ENCODE measurements at places on chromosomes 11 and 22.
A peak's percentile ranks its signal among the peaks of the same experiment; 100 is the strongest.

DNA sequence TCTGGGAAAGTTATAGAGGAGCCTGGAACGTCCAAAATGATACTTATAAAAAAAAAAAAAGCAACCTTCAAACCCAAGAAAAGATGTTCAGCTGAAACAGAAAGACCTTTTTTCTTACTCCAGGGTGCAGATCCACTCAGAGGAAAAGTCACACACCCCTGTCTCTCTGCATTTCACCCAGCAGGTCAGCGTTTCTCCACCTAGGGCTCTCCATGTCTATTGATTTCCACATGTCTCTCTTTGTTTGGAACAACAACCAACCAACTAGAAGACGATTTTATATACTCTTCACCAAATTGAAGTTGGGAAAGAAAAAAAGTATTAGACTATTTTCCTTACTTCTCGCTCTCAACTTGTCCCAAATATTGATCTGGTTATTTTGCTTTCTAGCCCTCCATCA lies 42.2 kb upstream of the BLID start:
- no peak for DNase-seq

GRCh38 chr11:34682825-34683224 lies 61.9 kb downstream of the EHF start:
- no peak for DNase-seq

- peak; percentile 91 for DNase-seq
These were observed 517.9 kb downstream of the NTM start for GRCh38 chr11:131888230-131888855.

GRCh38 chr22:48104766-48105165 lies 1342.3 kb downstream of the TBC1D22A start:
- DNase-seq: no peak

GRCh38 chr11:60145677-60146076 lies 37.2 kb downstream of the MS4A6A start:
- DNase-seq: no peak

DNA sequence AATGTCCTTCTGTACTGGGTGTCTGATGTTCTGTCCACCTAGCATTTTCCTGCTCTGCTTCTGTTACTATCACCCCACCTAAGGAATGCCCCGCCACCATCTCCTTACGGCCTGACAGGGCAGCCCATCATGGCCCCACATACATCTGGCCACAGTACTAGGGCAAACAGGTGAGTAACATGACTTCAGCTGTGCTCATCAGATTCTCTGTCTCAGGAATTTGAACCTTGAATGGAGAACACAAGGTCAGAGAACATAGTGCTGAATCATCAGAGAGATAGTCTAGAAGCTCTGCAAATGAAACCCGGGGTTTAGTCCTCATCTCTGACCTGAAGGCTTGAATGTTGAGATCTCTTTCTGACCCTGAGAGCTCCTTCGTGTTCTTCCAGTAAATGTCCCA lies 32.4 kb downstream of the ZC3H12C start:
- no peak for DNase-seq

- DNase-seq: no peak
These were observed 109.3 kb upstream of the BMAL1 start for GRCh38 chr11:13168271-13168670.

- DNase-seq: peak; percentile 62
These were observed 1.0 kb downstream of the ZBTB16 start for GRCh38 chr11:114060392-114061047.

DNA sequence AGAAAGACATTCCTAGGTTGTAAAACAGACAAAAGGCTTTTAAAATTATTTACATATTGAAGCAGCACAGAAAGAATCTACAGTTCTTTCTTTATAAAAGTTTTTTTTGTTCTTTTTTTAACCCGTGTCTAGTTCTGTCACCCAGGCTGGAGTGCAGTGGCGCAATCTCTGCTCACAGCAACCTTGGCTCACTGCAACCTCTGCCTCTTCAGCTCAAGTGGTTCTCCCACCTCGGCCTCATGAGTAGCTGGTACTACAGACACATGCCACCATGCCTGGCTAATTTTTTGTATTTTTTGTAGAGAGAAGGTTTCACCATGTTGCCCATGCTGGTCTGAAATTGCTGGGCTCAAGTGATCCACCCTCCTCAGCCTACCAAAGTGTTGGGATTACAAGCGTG lies 3.8 kb upstream of the INCENP start:
- DNase-seq: no peak

DNA sequence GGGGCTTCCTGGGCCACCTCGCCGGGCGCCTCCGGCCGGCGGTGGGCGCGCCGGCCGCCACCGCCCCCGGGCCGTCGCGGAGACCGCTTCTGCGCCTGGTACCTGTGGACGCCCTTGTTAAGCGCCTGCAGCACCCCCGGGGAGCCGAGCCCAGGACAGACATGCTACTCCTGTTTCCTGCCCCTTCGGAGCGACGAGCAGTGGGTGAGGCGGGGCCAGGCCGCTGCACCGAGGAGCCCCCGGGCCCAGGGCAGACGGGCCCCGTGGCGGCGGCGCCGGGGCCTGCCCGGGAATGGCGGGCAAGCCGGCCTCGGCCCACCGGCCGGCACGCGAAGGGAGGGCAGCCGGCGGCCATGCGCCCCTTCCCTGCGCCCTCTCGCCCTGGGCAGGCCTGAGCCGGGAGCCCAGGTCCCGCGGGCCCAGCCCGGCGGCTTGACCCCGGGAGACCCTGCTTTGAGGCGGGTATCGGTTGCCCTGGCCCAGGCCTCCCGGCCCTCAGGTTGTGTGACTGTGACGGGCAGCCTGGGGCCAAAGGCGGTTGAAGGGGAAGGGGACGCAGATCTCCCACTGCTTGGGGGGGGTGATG lies 789 bp upstream of the KDM2A start:
- DNase-seq: peak; percentile 51

DNA sequence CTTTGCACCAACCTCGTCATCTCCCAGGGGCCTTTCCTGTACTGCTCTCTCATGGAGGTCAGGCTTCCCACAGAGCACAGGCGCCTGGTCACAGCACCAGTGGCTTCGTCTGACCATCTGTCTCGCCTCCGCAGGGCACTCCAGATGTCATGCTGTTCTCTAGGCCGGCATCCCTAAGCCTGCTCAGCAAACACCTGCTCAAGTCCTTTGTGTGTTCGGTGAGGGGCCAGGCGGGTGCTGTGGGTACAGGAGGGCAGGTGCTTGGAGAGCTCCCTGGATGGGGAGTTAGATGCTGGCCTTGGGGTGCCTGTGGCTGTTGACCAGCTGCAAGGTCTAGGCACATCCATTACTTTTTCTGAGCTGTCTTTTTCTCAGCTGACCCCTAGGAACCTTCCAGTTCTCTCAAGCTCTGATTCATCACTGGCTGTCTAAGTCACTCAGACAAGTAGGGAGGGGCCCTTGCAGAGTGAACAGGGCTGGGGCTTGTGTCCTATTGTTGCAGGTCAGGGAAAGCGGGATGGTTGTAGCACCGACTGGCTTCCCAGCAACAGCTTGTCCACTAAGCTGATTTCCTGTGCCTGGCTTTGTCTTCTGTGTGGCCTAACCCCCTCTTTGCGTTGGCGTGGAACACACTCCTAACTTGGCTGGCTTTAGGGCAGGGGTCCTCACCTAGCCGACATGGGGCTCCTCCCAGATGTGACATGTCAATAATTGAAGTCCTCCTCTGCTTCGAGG lies 9.2 kb downstream of the CLDN5 start:
- DNase-seq: no peak
